Lower leg skin (tissue), 4 donors: ENCODE measurements at places on chromosomes 16 and 17. TPM values are rescaled to one million over a fixed set of nuclear protein-coding genes. Genes with fewer than 3 reads are reported as not detected.

The CMTM2 gene
- not detected for total RNA-seq

The CLEC10A gene
- 3.0 TPM for total RNA-seq

The SRL gene
- total RNA-seq = 1.0 TPM

The KRTAP17-1 gene
- not detected for total RNA-seq

The OR1F1 gene
- total RNA-seq = not detected
